Activated CD4-positive, CD25-positive, alpha-beta regulatory T cell treated with anti-CD3 and anti-CD28 coated beads, Interleukin-2, amount 50 U/mL, for 16 hours (primary cell): ENCODE measurements at places on chromosomes 4 and X.

DNA sequence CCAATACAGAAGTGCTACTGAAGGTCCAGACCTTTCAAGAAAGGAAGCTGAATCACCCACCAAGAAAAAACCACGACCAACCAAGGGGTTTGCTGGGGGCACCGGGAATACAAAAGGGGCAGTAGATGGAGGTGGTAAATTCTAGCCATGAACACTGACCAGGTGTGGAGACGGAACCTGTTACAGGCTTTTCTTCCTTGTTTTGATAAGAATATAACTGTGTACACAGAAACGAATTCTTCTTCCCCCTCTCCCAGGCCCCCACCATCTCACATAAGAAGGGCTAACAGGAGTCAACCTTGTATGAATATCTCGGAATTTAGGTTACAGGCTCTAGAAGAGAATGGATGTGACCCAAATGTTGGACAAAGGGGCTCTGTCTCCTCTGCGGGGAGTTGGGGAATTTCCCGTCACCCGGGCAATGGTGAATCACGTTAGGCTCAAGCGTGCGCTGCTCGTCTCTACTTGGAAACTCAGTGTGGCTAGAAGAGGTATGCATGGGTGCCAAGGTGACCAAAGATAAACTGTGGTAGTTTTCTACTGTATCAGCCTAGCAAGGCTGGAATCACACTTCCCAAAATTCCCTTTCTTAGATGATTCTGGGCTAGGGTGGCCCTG lies 87.0 kb downstream of the AFAP1 start:
- DNase-seq, result no peak

GRCh38 chr4:132863619-132864018 lies 285.5 kb upstream of the PCDH10 start:
- no peak for DNase-seq

DNA sequence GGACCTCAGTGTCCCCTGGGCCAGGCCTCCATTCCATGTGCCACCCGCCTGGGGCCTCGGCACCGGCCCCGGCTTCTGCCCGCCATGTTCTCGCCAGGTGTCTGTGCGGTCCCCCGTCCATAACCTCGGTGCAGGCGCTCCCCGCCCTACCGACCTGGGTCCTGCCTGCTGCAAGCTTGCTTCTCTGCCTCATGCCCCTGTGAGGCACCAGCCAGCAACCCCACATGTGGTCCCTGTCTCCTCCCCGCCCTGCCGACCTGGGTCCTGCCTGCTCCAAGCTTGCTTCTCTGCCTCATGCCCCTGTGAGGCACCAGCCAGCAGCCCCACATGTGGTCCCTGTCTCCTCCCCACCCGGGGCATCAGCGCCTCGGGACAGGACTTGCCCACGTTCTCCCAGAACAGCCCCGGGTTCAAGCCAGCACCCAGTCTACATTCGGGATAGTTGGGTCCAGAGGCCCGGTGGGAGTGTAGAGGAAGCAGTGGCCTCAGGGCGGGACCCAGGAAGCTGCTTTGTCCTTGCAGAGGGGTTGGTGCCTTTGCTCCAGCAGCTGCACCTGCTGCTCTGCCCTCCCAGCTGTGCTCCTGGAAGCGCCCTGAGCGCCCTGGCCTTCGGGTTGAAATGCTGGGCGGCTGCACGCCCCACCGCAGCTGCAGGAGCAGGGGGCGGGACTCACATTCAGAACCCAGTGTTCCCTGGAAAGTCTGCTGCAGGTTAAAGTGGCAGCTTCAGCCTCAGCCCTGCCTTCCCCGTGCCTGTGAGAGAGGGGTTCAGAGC lies 20.1 kb upstream of the UVSSA start:
- no peak for DNase-seq

DNA sequence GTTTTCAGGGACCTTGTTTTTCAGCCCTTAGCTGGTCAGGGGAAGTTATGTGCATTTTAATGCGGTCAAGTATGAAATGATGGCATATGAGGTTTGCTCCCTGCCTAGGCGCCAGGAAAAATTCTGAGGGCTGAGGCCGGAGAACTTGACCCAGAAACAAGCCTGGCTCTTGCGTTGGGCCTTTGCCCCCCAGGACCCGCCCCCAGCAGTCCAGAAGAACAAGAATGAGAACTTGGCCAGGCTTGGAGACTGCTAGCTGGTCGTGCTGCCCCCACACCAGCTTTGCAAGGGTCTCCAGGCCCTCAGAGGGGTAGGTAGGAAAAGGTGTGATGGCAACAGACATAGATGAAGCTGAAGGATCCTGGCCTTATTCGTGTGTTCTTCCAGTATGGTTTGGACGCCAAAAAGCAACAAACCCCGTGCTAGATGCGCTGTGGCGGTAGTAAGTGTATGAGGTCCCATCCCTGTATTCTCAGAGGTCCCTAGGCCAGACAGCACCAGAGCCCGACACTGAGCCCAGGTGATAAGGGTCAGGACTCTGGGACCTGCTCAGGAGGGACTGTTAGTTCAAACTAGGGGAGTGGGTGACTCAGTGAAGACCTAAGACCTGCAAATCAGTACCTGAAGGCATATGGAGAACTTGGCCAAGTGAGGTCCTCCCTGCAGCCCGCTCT lies 10.5 kb downstream of the NKX3-2 start:
- DNase-seq, result no peak

DNA sequence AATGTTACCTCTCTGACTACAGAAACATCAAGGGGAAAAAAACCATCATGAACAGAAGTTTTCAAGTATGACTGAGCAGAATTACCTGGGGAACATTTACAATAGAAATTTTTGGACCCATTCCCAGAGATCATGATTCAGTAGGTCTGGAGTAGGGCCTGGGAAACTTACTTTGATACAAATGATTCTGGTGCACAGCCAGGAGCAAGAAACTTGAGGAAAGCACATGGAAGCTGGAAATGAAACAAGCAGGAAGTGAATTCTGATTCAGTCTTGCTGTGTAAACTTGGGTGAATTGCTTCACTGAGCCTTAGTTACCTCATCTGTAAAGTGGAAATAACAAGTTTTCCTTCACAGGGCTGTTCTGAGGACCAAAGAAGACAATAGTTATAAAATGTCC lies 192.5 kb upstream of the TAPT1 start:
- DNase-seq, result no peak

- no peak for DNase-seq
These were observed 148.5 kb downstream of the FAM13A start for GRCh38 chr4:88908521-88908920.

DNA sequence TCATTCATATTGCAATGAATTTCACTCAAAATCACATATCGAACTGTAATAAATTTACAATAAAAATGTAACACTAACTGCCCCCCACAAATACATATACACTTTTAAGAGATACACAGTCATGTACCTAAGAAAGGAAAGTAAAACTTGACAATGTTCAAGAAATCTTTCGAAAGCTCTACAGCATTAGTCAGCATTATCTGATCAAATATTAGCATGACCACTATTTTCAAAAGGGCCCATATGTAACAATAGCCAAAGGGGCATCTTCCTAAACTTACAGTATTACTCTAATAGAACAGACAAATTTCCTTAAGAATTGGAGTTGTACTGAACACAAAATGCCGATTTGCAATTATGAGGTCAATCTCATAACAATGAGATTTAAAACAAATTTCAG lies 51.8 kb downstream of the STX18 start:
- DNase-seq, result no peak

GRCh38 chrX:40094041-40094899 lies 3.5 kb downstream of the BCOR start:
- DNase-seq, result no peak

DNA sequence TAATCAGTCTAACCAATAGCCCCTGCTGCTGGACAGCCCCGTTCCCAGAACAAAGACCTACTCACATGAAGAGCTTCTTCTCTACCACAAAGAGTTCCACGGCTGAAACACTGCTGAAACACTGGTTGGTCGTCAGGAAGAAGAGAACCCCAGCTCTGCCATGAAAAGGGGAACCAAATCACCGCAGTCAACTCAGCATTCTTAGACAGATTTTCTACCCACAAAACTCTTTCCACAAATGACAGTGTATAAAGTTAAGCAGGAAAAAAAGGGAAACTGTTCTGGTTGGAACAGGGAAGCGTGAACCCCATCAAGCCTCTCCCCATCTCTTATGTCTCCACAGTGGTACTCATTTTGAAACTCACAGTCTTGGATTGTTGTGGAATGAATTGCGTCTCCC lies 57.3 kb downstream of the ABCG2 start:
- DNase-seq, result no peak

GRCh38 chr4:138494931-138495330 lies 252.8 kb upstream of the SLC7A11 start:
- DNase-seq, result no peak

- DNase-seq, result no peak
These were observed 24.6 kb downstream of the ADGRG2 start for GRCh38 chrX:19097553-19098283.

- DNase-seq, result no peak
These were observed 256.0 kb downstream of the DHX15 start for GRCh38 chr4:24328310-24328709.
